Sigmoid colon (tissue), 7 donors: ENCODE measurements at places on chromosomes 5 and 9.

DNA sequence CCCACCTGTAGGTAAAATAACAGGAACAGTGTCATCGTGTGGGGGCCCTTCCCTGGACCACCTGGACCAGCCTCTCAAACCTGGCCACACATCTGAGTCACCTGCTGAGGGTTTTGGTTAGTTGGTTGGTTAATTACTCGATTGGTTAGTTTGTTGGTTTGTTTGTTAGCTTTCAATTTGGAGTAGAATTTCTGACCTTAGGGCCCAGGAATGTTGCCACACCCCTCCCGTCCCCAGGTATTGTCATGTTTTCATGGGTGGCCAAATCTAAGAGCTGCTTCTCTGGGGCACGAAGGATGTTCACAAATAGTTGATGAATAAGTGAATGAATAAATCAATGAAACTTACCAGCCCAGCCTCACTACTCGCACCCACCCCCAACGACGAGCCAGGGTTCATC lies 21.9 kb downstream of the NTNG2 start:
- peaks cover 61% of the 10 kb centered on the region for H3K27me3 ChIP-seq
- no peaks in the 10 kb centered on the region for H3K4me1 ChIP-seq
- no peak overlapping the region for H3K4me3 ChIP-seq
- H3K27ac ChIP-seq: no peak overlapping the region
- H3K36me3 ChIP-seq: no peaks in the 10 kb centered on the region

DNA sequence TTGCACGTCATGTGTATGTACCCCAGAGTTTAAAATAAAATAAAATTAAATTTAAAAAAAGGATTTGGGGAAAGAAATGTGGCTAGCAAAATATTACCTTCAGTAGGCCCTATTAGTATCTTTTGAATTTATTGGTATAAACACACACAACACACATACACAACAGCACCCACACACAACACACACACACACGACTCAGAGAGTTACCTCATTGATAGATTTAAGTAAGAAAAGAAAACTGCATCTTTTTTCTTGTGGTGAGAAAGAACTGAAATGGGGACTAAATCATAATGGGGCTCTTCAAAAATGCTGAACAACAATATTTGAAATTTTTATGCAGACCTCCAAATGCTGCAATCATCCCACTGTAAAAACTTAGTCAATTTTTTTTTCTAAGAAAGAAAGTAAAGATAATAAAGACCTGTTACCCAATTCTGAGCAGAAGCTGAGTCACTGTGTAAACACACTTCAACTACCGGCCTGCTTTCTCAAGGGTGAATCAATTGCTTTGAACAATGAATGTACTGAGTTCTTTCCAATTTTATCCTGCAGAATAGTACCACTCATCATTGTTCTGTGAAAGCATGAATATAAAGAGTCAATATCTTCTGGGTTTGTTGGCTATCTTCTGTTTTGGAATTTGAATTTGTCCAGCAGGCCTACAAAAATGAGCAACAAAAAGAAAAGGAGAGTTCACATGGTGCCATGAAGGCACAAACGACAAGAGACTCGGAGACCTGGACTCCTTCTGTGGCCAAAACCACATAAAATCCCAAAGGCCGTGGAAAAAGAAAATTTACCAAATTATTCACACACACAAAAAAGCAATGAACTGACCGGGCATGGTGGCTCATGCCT lies 57.9 kb upstream of the CCNG1 start:
- no peaks in the 10 kb centered on the region for H3K36me3 ChIP-seq
- H3K27me3 ChIP-seq: no peaks in the 10 kb centered on the region
- H3K4me1 ChIP-seq: no peaks in the 10 kb centered on the region
- no peak overlapping the region for H3K4me3 ChIP-seq
- no peak overlapping the region for H3K27ac ChIP-seq

DNA sequence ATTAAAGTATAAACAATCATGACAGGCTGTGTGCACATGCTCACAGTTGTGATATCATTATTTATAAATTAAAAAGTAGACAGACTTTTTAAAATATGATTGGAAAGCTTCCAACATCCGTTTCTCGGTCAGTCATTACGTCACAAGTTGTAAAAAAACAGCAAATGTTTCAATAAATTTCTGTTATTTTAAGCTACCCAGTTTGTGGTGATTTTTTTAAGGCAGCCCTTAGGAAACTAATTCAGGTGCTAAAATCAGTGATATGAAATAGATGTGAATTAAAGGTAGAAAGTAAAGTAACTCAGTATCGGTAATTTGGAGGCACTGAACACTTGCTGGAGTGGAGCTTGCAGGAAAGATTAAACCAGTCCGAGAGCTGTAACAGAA lies 1.2 kb downstream of the CCNH start:
- H3K27me3 ChIP-seq: no peaks in the 10 kb centered on the region
- DNase-seq: no peak
- peaks cover 40% of the 10 kb centered on the region for H3K36me3 ChIP-seq
- peaks cover 20% of the 10 kb centered on the region for H3K4me1 ChIP-seq
- peak overlapping the region; percentile 94 for H3K27ac ChIP-seq

DNA sequence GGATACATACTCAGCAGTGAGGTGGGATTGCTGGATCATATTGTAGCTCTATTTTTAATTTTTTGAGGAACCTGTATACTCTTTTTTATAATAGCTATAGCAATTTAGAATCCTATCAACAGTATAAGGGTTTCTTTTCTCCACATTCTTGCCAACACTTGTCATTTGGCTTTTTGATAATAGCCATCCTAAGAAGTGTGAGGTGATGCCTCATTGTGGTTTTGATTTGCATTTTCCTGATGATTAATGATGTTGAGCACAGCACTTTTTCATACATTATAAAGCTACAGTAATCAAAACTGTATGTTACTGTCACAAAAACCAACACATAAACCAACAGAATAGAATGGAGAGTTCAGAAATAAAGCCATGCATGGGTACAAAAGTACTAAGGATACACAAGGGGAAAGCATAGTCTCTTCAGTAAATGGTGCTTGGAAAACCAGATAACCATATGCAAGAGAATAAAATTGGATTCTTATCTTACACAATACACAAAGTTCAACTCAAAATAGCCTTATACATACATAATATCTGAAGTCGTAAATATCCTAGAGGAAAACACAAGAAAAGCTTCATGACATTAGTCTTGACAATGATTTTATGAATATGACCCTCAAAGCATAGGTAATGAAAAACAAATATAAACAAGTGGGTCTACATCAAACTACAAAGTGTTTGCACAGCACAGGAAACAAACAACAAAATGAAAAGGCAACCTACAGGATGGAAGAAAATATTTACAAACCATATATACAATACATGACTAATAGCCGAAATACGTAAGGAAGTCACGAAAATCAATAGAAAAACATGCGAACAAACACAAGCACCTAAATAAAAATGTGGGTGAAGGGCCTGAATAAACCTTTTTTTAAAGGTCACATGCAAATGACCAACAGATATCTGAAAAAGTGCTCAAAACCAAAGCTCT lies 287.8 kb upstream of the DAB2 start:
- no peak for DNase-seq
- no peaks in the 10 kb centered on the region for H3K27me3 ChIP-seq
- H3K4me3 ChIP-seq: no peak overlapping the region
- no peak overlapping the region for H3K27ac ChIP-seq
